ENCODE measurements at places on chromosomes 1 and 21.
A peak's percentile ranks its signal among the peaks of the same experiment; 100 is the strongest.

DNA sequence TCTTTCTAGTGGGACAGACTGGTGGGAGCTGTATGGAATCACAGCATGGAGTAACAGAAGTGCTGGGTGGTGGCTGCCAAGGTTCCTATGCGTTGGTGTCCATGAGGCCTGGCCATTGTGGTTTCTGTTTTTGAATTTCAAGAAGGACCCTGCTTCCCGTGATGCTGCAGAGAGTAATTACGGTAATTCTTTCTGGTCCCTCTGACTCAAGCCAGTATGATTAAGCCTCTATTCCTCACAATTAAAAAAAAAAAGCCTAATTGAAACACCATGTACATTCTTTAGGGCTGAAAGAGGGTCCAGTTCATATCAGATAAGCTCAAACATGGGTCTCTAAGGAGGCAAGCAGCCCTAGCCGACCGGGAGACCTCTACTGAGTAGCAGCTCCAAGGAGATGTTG, 10.5 kb upstream of the C1orf21 start:
- DNase-seq: no peak

DNA sequence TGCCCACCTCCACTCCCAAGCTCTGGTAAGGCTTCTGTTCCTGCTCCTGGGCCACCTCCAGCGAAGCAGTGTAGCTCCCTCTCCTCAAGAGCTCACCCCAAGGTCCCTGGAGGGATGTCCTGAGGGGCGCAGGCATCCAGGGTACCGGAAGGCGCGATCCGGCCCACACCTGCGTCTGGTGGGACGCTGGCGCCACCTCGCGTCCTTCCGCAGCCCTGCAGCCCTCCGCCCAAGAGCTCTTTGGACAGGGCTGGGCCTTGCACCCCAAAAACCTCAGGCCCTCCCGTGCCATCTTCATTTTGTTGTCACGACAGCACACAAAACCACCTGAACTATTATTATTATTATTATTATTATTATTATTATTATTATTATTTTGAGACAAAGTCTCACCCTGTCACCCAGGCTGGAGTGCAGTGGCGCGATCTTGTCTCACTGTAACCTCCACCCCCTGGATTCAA, 49.2 kb upstream of the PAX7 start:
- DNase-seq: peak; percentile 56

- DNase-seq: peak; percentile 67
Observed at GRCh38 chr1:226526801-226527595, 21.6 kb upstream of the STUM start.

DNA sequence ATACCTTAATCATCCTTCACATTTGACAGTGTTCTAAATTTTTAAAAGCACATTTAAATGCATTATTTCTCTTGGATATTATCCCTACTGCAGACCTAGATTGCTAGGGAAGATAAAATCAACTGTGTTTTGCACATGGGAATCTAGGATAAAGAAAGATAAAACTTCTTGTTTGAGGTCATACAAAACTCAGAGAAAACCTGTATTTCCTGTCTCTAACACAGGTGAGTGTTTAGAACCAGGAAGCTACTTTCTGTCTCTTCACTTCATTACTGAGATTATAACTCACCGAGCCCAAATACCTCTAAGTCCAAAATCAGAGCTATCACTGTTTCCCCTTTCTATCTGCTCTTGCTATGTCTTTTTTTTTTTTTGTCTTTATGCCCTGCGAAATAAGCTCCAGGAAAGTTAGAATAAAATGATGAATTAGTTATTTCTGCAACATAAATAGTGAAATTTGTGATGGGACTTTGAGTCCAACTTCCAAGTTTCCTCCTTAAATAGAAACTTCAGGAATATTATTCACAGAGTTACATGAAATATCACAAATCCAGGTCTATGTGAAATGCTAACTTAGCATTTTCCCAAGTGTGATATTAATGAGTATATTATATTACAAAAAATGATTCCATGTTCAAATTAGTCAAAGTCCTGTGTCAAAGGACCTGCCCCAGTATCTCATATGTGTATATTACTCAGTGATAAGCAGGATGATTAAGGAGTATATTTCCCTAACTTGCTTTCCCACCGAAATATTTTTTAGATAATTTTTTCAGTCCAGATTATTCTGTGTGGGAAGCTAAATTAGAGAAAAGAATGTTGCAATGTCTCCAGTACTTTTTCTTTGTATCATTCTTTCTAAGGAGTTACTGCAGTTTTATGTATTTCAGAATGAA, 226.4 kb downstream of the PLA2G4A start:
- no peak for DNase-seq

DNA sequence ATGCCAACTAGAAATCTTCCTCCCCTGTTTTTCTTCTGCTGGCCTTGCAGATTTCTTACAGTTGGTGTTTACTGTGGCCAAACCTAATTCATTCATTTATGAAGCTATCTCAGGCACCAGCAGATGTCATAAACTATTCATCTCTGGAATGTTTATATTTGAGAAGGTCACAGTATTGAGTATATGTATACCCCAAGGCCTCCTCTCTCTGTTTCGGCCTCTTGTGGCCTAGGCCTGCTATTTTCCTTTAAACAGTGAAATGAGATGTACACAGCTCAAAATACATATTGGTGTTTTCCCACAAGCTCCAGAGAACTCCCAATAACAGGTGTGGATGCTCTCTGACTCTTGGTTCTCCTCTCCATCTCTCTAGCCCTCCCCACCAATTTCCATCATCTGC, 520.7 kb upstream of the CAMK1G start:
- DNase-seq: no peak

GRCh38 chr1:247456021-247456420, 1.9 kb downstream of the OR2B11 start:
- no peak for DNase-seq

DNA sequence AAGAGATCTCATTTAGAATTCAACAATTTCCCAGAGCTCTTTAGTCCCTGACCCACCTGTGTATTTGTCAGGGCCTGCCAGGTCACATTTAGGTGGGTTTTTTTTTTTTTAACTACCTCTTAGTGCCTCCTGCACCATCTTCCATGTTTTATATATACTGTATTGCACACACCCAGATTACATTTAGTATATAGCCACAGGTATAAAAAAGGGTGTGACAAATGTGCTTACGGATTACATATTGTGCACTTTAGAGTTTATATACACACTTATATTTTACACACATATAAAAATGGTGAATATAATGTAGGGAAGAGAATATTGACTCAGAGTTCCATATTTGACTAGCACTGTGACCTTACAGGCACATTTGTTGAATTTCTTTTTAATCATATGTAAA, 17.4 kb upstream of the LRIG2 start:
- no peak for DNase-seq

GRCh38 chr1:58964880-58965279, 181.0 kb upstream of the JUN start:
- DNase-seq: peak; percentile 33

- DNase-seq: no peak
Observed at GRCh38 chr1:156402331-156403020, 33.5 kb downstream of the RHBG start.

DNA sequence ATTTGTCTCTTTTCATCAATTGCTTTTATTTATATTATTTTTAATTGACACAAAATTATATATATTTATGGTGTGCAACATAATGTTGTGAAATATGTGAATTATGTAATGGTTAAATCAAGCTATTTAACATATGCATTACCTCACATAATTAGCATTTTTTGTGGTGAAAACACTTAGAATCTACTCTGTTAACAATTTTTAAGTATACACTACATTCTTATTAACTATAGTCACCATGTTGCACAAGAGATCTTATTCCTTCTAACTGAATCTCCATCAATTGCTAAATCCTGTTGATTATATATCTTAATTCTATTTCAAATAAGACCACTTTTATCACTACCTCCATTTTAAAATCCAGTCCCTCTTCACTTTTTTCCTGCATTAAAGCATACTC, 42.5 kb downstream of the PLPPR5 start:
- DNase-seq: no peak

- no peak for DNase-seq
Observed at GRCh38 chr1:173295391-173295790, 88.3 kb upstream of the TNFSF4 start.

GRCh38 chr1:205942631-205943159, 561 bp downstream of the SLC26A9 start:
- DNase-seq: no peak

- DNase-seq: no peak
Observed at GRCh38 chr1:212520299-212520698, 87.6 kb downstream of the NENF start.

- no peak for DNase-seq
Observed at GRCh38 chr1:19206947-19207346, 3.1 kb downstream of the UBR4 start.

- DNase-seq: no peak
Observed at GRCh38 chr1:74731399-74732052, 1.3 kb downstream of the CRYZ start.

- peak; percentile 23 for DNase-seq
Observed at GRCh38 chr1:6625584-6626149, 999 bp downstream of the THAP3 start.

DNA sequence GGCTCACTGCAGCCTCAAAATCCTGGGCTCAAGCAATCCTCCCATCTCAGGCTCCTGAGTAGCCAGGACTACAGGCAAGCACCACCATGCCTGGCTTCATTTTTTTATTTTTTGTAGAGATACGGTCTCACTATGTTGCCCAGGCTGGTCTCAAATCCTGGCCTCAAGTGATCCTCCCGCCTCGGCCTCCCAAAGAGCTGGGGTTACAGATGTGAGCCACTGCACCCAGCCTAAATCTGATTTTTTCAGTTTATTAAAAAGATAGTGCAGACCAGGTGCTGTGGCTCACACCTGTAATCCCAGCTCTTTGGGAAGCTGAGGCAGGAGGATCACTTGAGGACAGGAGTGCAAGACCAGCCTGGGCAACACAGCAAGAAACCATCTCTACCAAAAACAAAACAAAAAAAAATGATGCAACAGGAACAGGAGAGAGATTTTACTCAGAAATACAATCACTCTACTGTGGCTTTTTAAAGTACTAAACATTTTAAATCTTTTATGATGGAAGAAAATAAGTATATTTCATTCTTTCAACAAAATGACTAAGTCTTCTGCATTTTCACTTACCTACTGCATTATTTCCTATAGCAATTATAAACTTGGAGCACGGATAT, 1.9 kb downstream of the PSMG1 start:
- DNase-seq: no peak

DNA sequence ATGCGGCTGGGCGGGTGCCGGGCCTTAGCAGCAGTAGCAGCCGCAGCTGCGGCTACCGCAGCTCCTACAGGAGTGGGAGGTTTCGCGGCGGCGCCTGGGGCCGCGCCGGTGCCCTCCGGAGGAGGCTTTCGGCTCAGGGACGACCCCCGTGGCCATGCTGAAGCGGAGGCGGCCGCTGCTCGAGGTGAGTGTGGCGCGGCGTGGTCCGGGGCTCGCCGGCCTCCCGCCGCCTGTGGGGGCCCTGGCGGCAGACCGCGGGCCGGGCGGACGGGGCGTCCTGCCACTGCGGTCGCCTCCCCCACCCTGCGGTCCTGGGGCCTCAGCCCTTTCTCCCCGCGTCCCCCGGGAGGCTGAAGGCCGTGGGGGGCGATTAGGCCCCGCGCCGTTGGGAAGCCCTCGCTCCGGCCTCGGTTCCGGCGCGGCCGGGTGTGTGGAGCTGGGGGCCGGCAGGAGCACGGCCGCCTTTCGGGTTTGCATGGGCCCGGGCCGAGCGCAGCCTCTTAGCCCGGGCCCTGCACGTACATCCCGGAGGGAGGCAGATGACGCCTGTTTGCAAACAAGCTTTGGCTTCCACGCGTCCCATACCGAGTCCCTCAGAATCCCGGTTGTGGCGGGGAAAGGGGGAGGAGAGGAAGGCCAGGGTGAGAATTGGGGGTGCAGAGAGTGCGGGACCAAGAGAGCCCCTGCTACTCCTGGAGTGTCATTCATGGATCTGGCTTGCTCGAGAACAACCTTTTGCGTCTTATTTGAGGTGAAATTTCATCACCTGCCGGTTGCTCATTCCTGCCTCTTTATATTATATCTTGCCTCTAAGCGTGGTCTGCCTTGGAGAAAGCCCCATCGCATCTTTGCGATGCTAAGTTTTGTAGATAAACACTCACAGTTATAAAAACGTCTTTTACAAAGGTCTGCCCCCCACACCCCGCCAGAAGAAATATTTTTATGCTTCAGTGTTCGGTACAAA, 613 bp downstream of the ZFYVE9 start:
- DNase-seq: peak; percentile 84

DNA sequence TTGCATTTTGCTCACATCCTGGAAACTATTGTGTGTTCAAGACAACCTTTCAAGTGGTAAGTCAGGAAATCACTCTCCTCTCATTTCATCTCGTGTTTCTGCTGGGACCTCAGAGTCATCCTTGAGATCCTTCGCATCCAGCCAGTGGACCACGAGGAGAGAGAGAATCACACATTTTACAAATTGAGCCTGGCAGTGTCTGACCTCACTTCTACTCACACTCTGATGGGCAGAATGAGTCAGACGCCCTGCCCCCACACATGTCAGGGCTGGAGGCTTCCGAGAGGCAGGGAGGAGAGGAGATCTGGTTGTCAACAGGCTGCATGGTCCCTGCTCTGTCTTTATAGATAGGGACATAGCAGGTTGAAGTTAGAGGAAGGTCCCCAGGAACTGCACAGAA, 509.7 kb downstream of the AJAP1 start:
- DNase-seq: no peak

DNA sequence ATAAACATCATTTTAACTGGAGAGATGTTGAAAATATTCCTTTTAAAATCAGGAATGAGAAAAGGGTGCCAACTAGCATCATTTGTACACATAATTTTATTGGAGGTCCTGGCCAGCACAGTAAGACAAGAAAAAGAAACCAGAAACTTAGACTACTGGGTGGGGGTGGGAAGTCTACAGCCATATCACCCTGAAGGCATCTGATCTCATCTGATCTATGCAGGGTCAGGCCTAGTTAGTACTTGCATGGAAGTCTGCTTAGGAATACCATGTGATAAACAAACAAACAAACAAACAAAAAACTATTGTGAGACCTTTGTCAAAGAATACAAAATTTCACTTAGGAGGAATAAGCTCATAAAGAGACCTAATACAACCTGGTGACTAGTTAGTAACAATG, 54.2 kb downstream of the EIF2B3 start:
- no peak for DNase-seq

DNA sequence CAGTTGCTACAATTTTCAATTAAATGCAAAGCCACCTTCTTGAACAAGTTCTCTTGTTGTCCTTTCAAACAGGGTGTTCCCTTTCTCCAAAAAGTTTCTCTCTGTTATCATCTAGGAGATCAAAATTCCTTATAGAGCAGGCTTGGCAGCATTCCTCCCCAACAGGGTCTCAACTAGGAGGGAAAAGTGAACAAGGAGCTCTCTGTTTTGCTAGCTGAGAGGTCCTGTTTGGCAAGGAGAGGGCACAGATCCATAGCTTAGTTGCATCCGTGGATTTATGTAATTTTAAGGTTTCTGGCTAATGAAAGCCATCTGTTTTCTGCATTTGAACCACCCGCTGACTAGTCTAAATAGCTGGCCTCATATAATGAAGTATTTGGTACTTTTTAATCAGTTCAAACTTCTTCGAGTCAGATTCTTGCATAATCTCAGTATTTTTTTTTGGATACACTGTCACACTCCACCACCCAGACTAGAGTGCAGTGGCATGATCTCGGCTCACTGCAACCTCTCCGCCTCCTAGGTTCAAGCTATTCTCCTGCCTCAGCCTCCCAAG, 54.0 kb downstream of the APP start:
- DNase-seq: no peak
